Sigmoid colon (tissue), 7 donors: ENCODE measurements at places on chromosomes 6 and 20. TPM values are rescaled to one million over a fixed set of nuclear protein-coding genes. Genes with fewer than 3 reads are reported as not detected.

PPP1R14C gene
- total RNA-seq: not detected

PSORS1C1 gene
- 0.49 TPM for total RNA-seq

HLA-DQB2 gene
- 0.41 TPM for total RNA-seq

OPRM1 gene
- total RNA-seq: 0.71 TPM

LHFPL5 gene
- not detected for total RNA-seq

CNR1 gene
- total RNA-seq: 19.1 TPM

CCDC167 gene
- total RNA-seq: 19.1 TPM

NTSR1 gene
- total RNA-seq: 12.1 TPM

- no peaks in the 10 kb centered on the region for H3K27me3 ChIP-seq
- no peaks in the 10 kb centered on the region for H3K4me1 ChIP-seq
Measured at GRCh38 chr6:97423190-97423589, 140.2 kb upstream of the MMS22L start.

- no peaks in the 10 kb centered on the region for H3K27me3 ChIP-seq
- H3K36me3 ChIP-seq: no peaks in the 10 kb centered on the region
- no peak for DNase-seq
- H3K4me1 ChIP-seq: no peaks in the 10 kb centered on the region
- H3K4me3 ChIP-seq: no peak overlapping the region
- no peak overlapping the region for H3K27ac ChIP-seq
Measured at GRCh38 chr6:159450815-159451465, 242.1 kb downstream of the SOD2 start.

- H3K4me1 ChIP-seq: no peaks in the 10 kb centered on the region
- no peaks in the 10 kb centered on the region for H3K27me3 ChIP-seq
- no peak overlapping the region for H3K27ac ChIP-seq
- H3K36me3 ChIP-seq: no peaks in the 10 kb centered on the region
- DNase-seq: no peak
Measured at GRCh38 chr6:134217105-134217797, 100.7 kb downstream of the SGK1 start.

DNA sequence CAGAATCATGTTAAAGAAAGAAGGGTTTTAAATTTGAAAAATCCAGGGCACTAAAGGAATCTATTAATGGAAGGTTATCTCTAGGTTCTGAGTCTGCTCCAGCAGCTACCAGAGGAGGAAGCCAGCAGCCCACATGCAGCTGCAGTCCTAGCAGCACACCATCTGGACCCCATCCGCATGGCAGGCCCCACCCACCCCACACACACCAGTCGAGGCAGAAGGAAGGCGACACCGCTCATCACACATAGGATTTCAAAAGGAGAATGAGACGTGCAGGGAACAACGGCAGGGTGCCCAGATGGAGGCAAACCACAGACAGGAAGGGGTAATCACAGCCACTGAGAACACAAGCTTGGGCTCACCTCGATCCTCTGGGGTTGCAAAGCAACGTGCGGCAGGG is 78.9 kb downstream of the GINS1 start:
- H3K4me1 ChIP-seq: no peaks in the 10 kb centered on the region
- H3K27me3 ChIP-seq: no peaks in the 10 kb centered on the region
- H3K36me3 ChIP-seq: no peaks in the 10 kb centered on the region
- H3K27ac ChIP-seq: no peak overlapping the region
- DNase-seq: no peak

DNA sequence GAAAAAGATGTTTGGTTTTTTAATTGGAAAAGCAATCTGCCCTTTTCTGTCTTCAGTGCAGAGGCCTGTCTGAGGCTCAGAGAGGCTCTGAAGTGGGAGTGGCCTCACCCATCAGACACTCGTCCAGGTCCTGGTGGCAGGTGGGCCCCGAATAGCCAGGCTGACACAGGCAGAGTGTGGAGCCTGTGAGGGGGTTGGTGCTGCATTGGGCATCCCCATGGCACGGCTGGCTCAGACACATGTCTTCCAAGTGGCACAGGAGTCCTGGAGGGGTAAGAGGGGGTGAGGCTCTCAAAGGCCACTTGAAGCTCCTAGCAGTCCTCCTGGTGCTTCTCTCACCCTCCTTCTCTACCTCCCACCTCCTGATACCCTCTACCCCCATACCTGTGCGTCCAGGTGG is 3.8 kb downstream of the NOTCH4 start:
- H3K36me3 ChIP-seq: no peaks in the 10 kb centered on the region
- H3K4me1 ChIP-seq: no peaks in the 10 kb centered on the region
- H3K27ac ChIP-seq: no peak overlapping the region
- no peaks in the 10 kb centered on the region for H3K27me3 ChIP-seq

GRCh38 chr6:38570750-38571149 is 69.0 kb downstream of the BTBD9 start:
- H3K27me3 ChIP-seq: no peaks in the 10 kb centered on the region
- no peak overlapping the region for H3K27ac ChIP-seq
- peaks cover 12% of the 10 kb centered on the region for H3K4me1 ChIP-seq
- no peak for DNase-seq

- DNase-seq: peak; percentile 62
- peaks cover 31% of the 10 kb centered on the region for H3K4me1 ChIP-seq
- H3K4me3 ChIP-seq: no peak overlapping the region
- H3K27ac ChIP-seq: no peak overlapping the region
- H3K36me3 ChIP-seq: peaks cover 9% of the 10 kb centered on the region
Measured at GRCh38 chr20:49888212-49889000, 26.9 kb downstream of the SPATA2 start.

GRCh38 chr6:161837854-161838253 is 564.0 kb upstream of the AGPAT4 start:
- no peaks in the 10 kb centered on the region for H3K36me3 ChIP-seq
- DNase-seq: no peak
- H3K4me3 ChIP-seq: no peak overlapping the region
- H3K4me1 ChIP-seq: no peaks in the 10 kb centered on the region

GRCh38 chr6:16766836-16767745 is 5.8 kb upstream of the ATXN1 start:
- H3K36me3 ChIP-seq: no peaks in the 10 kb centered on the region
- H3K27ac ChIP-seq: peak overlapping the region; percentile 98
- no peaks in the 10 kb centered on the region for H3K27me3 ChIP-seq
- no peak overlapping the region for H3K4me3 ChIP-seq
- no peaks in the 10 kb centered on the region for H3K4me1 ChIP-seq
- no peak for DNase-seq

GRCh38 chr20:1210501-1210900 is 7.2 kb downstream of the C20orf202 start:
- no peak overlapping the region for H3K4me3 ChIP-seq
- H3K36me3 ChIP-seq: no peaks in the 10 kb centered on the region
- H3K27ac ChIP-seq: no peak overlapping the region
- no peak for DNase-seq

DNA sequence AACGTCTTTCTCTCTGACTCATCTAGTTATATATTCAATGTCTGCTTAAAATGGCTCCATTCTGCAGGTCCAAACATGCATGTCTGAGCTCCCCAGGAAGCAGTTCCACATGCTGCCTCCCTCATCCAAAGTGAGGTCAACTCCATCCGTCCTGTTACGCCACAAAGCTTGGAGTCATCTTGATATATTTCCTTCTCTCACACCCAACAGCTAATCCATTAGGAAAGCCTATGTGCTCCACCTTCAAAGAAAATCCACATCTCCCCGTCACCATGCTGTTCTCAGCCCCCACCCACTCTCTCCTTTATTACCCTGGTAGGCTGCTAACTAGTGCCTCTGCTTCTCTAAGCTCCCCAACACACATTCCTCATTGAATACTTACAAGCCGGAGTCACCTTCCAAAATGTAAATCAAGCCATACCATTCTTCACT is 130.2 kb upstream of the SYNDIG1 start:
- no peaks in the 10 kb centered on the region for H3K36me3 ChIP-seq
- DNase-seq: no peak
- H3K27me3 ChIP-seq: no peaks in the 10 kb centered on the region

GRCh38 chr20:1688886-1689538 is 31.4 kb upstream of the SIRPG start:
- no peaks in the 10 kb centered on the region for H3K27me3 ChIP-seq
- H3K36me3 ChIP-seq: no peaks in the 10 kb centered on the region
- H3K4me3 ChIP-seq: no peak overlapping the region

GRCh38 chr6:8881663-8882062 is 446.3 kb upstream of the SLC35B3 start:
- no peak for DNase-seq
- no peaks in the 10 kb centered on the region for H3K27me3 ChIP-seq
- H3K27ac ChIP-seq: no peak overlapping the region
- no peaks in the 10 kb centered on the region for H3K4me1 ChIP-seq
- no peak overlapping the region for H3K4me3 ChIP-seq
- H3K36me3 ChIP-seq: no peaks in the 10 kb centered on the region

- H3K4me3 ChIP-seq: no peak overlapping the region
- no peak for DNase-seq
- H3K27ac ChIP-seq: no peak overlapping the region
- no peaks in the 10 kb centered on the region for H3K27me3 ChIP-seq
- H3K36me3 ChIP-seq: no peaks in the 10 kb centered on the region
Measured at GRCh38 chr20:51680067-51680749, 88.0 kb downstream of the ATP9A start.

DNA sequence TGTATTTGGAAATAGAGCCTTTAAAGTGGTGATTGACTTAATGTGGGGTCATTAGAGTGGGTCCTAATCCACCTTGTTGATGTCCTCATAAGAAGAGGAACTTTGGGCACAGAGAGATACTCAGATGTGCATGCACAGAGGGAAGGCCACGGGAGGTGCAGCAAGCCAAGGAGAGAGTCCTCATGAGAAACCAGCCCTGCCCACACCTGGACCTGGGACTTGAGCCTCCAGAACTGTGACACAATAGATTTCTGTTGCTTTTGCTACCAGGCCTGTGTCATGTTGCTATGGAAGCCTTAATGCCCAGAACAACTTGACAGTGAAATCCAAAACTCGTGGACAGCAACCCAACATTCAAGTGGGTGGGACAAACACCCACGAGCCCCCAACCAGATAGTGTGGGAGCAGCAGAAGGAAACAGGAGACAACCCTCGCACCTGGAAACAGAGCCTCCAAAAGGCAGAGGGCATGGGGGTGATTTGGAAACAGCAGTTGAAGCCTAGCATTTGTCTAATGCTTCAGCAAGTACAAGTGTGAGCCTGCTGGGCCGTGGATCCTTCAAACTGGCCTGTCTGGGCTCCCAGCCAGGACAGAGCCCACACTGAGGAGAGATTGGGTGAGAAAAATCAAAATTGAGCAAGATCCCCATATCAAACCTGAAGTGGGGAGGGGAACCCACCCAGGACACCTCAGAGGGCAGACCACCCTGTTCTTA is 201.0 kb upstream of the CST7 start:
- H3K36me3 ChIP-seq: no peaks in the 10 kb centered on the region
- H3K4me3 ChIP-seq: no peak overlapping the region
- H3K27ac ChIP-seq: no peak overlapping the region
- no peak for DNase-seq

- H3K4me3 ChIP-seq: no peak overlapping the region
- no peaks in the 10 kb centered on the region for H3K27me3 ChIP-seq
- no peaks in the 10 kb centered on the region for H3K4me1 ChIP-seq
Measured at GRCh38 chr6:11828262-11828870, 49.8 kb upstream of the ADTRP start.

GRCh38 chr6:142395768-142396231 is 94.0 kb downstream of the ADGRG6 start:
- no peak overlapping the region for H3K27ac ChIP-seq
- no peak for DNase-seq
- H3K4me1 ChIP-seq: no peaks in the 10 kb centered on the region
- no peaks in the 10 kb centered on the region for H3K27me3 ChIP-seq
- H3K36me3 ChIP-seq: no peaks in the 10 kb centered on the region

- H3K27me3 ChIP-seq: no peaks in the 10 kb centered on the region
- DNase-seq: no peak
- no peak overlapping the region for H3K4me3 ChIP-seq
- peaks cover 9% of the 10 kb centered on the region for H3K4me1 ChIP-seq
Measured at GRCh38 chr6:24858177-24858653, 59.5 kb upstream of the ARMH2 start.

GRCh38 chr6:33204415-33205190 is at the start of gene HSD17B8:
TSS of gene HSD17B8 (plus strand) at chr6:33204655. CDS start at chr6:33204669, 14 bp downstream.
- H3K36me3 ChIP-seq: peaks cover 26% of the 10 kb centered on the region
- H3K27ac ChIP-seq: peak within 1 kb of the TSS; percentile 76
- DNase-seq: peak; percentile 97

DNA sequence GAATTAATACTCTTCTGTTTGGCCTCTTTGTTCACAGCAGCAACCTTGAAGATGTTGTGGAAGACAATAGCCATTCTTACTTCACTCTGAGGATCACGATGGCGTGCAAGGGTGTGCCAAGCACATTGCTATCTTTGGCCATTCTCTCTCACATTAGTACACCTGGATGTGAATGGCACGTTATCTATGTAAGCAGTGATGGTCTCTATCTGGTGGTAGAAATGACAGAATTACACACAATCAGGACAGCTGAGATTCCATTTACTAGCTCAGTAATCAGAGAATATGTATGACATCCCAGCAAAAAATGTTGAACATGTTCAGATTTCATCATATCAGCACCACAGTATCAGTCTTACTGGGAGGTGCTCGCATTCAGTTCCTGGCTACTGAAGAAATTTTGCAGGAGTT is 116.2 kb downstream of the LCA5 start:
- no peak for DNase-seq
- no peaks in the 10 kb centered on the region for H3K27me3 ChIP-seq
- no peaks in the 10 kb centered on the region for H3K36me3 ChIP-seq
- H3K4me3 ChIP-seq: no peak overlapping the region
- peaks cover 3% of the 10 kb centered on the region for H3K4me1 ChIP-seq

- H3K36me3 ChIP-seq: no peaks in the 10 kb centered on the region
- H3K27me3 ChIP-seq: no peaks in the 10 kb centered on the region
- peak; percentile 80 for DNase-seq
- H3K27ac ChIP-seq: peak overlapping the region; percentile 50
Measured at GRCh38 chr20:25178563-25179438, 16.7 kb upstream of the ENTPD6 start.
